ENCODE measurements at places on chromosomes 1 and 21.

- no peak for DNase-seq
Measured at GRCh38 chr1:64107118-64107519, 96.3 kb upstream of the UBE2U start.

- DNase-seq, result no peak
Measured at GRCh38 chr1:233183226-233184020, 112.1 kb downstream of the PCNX2 start.

GRCh38 chr1:156624814-156625435 lies 5.7 kb downstream of the HAPLN2 start:
- no peak for DNase-seq

DNA sequence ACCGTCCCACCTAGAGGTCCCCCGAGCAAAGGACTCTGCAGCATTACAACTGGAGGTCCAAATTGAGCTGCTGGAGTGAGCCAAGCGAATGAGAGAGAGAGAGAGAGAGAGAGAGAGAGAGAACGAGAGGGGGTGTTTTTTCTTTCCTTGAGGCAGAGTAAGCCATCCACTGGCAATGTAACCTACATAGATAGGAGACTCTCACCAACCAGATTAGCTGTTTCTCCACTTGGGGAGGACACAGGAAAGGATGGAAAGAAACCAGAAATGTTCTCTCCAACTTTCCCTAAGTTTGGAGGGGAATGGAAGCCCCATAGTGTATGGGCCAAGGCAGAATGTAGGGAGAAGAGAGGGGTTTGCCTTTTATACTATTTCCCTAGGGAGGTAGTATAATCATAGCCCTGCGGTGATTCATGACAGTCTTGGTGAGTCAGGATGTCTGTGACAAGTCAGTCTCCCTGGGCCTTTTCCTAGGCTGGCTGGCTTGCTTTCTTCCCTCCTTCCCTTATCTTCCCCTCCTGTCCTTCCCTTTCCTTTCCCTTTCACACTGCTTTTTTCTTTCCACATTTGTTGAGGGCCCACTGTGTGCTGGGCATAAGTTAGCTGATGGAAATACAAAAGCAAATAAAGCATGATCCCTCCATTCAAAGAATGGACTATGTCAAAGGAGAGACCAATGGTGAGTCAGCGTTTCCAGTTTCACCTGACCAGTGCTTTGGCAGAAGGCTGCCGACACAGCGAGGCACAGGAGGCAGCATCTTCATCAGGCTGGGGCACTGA lies 7.1 kb downstream of the FNDC7 start:
- DNase-seq, result no peak

DNA sequence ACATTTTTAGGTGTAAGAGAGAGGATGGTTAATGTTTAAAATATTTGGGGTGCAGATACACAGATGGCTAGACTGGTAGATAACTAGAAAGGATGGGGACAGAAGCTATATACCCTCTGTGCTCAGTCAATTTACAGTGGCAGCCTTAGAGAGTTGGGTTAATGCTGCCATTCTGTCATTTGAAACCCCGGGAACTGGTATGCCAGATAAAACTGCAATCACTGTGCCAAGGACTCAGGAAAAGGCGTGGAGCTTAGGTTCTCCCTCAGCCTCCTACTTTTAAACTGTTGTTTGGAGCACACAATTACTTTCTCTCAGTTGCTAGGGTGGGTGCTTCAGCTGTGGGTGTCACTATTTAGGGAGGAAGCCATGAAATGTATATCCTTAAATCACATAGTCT lies 90.0 kb upstream of the HNRNPU start:
- DNase-seq, result no peak

DNA sequence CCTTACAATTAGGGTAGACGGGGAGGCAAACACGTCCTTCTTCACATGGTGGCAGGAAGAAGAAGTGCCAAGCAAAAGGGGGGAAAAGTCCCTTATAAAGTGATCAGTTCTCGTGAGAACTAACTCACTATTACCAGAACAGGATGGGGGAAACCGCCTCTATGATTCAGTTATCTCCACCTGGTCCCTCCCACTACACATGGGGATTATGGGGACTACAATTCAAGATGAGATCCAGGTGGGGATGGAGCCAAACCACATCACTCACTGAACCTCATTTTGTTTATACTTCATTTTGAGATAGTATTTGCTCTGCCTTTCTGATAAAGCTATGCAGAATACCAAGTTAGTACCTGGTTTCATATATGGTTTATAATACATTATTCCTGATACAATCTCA lies 26.5 kb downstream of the APP start:
- no peak for DNase-seq

Data from osteocyte (in vitro differentiated cells).